Activated CD4-positive, alpha-beta T cell treated with anti-CD3 and anti-CD28 coated beads for 24 hours (primary cell): ENCODE measurements at places on chromosomes 16 and 17.

GRCh38 chr16:75379911-75380847 is 53.1 kb downstream of the CFDP1 start:
- no peak for DNase-seq

DNA sequence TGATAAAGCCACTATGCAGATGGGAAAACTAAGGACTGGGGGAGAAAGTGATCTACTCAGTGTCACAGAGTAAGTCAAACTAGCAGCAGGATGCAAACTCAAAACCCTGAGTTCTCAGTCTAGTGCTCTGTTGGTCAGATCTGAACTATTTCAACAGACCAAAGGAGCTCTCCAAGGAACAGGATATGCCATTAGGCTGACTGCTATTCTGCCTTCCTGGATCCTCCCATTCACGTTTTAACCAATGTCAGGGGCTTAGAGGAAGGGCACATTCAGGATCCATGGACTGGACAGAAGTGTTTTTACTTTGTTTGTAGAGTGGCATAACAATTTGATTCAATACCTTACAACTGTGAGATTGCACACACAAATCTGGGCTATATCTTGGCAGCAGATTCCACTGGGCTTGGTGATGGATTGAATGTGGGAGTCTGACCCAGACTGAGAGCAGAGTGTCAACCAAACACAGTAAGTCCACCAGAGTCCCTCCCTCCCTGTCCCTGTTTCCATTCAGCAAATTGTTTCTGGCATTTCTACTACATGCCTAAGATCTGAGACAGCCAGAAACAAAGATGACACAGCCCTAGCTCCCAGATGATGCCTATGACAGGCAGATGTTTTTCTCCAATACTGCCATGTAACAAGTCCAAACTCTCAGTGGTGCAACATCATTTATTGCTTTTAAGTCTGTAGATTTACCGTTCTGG is 337.8 kb upstream of the CDH5 start:
- DNase-seq, result no peak

GRCh38 chr17:75456039-75456416 is 407 bp upstream of the TMEM94 start:
- no peak for DNase-seq

DNA sequence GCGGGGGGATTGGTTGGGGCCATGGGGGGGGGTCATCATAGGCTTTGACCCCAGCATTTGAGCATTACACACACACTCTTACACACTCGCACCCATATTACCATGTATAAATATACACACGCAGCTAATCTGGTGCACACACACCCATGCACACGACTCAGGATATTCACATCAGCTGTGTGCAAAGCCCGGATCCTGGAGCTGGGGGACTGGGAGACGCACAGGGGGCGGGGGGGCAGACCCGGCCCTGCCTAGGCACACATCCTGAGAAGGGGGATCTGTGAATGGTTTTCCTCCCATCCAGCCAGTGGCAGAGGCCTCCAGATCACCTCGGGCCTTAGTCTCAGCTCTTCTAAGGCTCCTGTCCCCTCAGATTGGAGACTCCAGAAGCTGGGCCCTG is 5.6 kb downstream of the ASGR2 start:
- no peak for DNase-seq

GRCh38 chr17:10089196-10089804 is 109.1 kb downstream of the GAS7 start:
- no peak for DNase-seq

- DNase-seq, result no peak
Measured at GRCh38 chr17:80124351-80124981, 22.5 kb downstream of the EIF4A3 start.

GRCh38 chr16:48499923-48500381 is 110.0 kb downstream of the N4BP1 start:
- DNase-seq, result no peak

DNA sequence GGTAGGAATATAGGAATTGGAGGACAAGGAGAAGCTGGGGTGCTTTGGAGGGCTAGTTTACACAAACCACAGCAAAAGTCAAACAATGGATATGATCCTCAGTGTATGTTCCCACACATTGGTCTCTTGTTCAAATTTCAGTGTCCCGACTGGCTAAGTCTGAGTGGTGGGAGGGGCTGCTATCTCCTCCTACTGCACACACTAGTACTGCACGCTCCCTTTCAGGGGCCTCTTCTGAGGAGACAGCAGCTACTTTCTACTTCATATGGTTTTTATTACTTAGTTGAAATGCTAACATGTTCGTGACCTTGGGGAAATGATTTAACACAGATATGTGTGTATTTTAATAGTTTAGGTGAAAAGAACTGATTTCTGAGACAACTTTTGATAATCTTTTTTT is 18.8 kb upstream of the KRT10 start:
- no peak for DNase-seq

- DNase-seq, result no peak
Measured at GRCh38 chr16:13168091-13168572, 266.7 kb downstream of the SHISA9 start.

- DNase-seq, result no peak
Measured at GRCh38 chr17:36195434-36196130, 976 bp downstream of the CCL3L1 start.

DNA sequence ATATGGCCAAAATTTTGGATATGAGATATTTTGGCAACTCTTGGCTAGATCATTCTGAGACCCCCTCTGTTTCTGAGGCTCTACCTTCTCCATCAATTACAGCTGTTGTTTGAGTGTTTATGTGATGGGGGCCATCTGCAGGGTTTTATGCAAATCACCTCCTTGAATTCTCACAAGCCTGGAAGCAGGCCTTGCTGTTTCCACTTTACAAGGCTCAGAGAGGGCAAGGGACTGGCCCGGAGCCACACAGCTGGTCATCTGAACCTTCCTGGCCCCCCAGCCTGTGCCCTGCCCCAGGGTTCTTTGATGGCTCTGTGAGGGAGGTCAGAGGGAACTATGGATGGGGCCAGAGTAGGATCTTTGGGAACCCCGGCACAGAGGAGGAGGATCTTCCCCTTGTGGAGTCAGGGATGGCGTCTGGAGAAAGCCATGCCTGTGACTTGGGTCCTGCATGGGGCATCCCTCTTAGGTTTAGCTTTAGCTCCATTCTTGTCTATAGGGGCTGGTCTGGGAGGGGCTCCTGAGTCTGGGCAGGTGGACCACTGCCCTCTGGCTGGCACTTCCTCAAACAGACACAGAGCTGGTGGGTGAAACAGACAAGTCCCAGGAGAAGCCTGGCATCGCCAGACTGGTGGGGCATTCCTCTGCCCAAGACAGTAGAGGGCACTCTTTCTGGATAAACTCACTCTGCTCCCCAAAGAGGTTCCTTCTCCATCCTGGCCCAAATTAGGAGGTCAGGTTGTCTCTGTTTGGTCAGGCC is 26.2 kb downstream of the IL21R start:
- no peak for DNase-seq

GRCh38 chr17:81966343-81967243 is 5.6 kb upstream of the NOTUM start:
- DNase-seq, result no peak

DNA sequence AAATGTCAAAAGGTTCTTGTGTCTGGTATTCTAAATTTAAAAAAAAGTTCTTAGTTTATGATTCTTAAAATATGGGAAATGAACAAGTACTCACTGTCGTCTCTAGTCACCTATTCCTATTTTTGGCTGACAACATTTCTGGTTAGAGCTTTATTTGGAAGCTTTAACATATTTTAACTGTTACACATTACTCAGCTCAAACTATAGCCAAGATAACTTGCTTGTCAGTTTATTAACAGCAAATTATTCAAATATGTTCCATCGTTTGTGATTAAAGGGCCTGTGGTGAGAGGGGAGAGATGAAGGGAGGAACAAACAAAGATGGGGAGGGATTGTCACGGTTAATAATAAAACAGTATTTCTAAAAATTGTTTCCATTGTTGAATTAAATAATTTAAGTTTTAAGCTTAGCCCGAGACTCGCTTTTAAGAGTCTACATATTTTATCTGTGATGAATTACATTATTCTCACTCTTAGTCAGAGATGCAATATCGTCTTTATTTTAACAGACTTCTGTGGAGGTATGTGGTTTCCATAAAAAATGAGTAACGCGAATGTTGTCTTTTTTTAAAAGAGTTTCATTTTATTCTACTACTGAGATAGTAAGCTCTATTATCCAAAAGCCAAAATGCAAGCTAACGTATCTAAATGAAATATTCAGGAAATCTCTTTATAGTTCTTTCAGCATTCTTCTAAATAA is 321.9 kb upstream of the PMFBP1 start:
- DNase-seq, result no peak

GRCh38 chr16:55501549-55502322 is 7.1 kb upstream of the LPCAT2 start:
- no peak for DNase-seq

- no peak for DNase-seq
Measured at GRCh38 chr17:7004398-7005253, 7.8 kb upstream of the RNASEK start.

DNA sequence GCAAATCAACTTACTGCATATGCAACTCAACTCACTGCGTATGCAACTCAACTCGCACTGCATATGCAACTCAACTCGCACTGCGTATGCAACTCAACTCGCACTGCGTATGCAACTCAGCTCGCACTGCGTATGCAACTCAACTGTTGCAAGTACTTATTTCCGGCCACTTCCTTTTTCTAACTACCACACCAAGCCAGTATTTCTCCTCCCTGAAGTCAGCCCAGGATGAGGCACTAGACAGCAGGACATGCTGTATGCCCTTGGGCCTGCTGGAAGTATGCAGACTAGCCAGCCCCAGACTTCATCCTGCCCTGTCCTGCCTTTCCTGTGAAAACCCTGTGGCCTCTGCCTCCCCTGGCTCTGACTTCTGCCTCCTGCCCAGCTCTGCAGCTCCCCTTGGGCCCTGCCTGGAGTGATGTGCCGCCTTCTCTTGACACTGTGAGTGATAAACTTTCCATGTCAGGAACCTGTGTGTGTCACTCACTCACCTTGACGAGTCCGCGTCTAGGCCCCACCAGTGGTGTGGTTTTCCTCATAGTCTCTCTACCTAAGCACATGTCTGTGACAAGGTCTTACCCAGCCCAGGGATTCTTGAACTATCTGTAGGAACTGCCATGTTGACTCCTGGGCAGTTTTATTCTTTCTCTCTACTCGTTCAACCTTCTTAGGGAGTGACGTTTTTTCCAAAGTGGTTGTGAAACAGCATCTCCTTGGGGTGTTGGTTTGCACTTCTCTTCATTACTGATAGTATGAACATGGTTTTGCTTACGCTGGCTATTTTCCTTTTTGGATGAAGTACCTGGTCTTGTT is 16.4 kb downstream of the ZNF778 start:
- DNase-seq, result no peak

DNA sequence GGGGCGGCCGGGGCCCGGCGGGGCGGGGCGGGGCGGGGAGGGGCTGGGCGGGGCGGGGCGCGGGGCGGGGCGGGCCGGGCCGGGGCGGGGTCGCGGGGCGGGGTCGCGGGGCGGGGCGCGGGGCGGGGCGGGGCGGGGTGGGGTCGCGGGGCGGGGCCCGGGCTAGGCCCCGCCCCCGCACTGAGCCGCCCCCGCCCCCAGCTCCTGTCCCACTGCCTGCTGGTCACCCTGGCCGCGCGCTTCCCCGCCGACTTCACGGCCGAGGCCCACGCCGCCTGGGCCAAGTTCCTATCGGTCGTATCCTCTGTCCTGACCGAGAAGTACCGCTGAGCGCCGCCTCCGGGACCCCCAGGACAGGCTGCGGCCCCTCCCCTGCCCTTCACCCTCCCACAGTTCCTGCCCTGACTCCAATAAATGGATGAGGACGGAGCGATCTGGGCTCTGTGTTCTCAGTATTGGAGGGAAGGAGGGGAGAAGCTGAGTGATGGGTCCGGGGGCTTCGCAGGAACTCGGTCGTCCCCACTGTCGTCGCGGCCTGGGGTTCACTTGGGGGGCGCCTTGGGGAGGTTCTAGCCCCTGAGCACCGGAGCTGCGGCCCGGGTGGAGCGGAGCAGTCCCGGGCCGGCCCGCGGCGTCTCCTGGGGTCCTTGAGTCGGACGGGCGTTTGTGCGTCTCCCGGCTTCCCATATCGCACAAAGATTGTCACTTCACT is 795 bp upstream of the HBM start:
- DNase-seq, result no peak

GRCh38 chr17:20992987-20993862 is 49.6 kb downstream of the USP22 start:
- peak; percentile 43 for DNase-seq

DNA sequence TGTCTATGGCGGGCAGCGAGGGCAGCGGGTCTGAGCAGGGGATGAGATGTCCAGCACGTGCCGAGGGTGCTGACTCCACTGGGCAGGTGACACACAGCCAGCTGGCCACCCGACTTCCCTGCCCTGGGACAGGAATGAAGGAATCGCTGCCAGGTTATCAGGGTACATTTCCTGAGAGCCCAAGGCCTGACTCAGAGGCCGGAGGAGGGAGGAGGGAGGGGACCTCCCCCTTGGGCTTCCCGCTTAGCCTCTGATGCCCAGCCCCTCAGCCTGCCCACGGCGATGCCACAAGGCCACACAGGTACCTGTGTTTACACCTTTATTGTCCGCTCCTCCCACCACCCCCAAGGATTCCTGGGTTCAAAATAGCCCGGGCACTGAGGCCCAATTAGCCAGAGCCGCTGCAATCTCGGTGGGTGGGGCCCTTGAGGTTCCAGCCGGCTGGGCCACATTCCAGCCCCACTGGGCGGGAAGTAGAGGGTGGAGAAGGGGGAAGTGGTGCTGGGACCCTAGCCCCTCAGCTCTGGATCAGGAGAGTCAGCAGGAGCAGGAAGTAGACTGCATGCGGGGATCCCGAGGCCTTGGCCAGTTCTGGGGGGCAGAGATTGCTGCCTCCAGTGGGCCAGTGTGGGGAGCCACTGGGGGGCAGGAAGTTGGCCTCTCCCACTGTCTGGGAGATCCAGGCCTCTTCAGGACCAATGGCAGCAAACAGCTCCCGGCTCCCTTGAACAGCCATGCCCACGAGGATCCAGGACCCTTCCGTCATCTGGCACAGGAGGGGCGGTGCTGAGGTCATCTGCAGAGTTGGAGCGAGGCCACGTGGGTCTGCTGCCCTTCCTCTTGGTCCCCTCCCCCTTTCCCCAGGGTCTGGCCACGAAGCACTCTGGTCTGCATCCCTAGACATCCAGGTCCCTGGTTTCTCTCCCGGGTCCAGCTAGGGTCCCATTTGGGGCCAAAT is 3.4 kb upstream of the PRSS8 start:
- no peak for DNase-seq

DNA sequence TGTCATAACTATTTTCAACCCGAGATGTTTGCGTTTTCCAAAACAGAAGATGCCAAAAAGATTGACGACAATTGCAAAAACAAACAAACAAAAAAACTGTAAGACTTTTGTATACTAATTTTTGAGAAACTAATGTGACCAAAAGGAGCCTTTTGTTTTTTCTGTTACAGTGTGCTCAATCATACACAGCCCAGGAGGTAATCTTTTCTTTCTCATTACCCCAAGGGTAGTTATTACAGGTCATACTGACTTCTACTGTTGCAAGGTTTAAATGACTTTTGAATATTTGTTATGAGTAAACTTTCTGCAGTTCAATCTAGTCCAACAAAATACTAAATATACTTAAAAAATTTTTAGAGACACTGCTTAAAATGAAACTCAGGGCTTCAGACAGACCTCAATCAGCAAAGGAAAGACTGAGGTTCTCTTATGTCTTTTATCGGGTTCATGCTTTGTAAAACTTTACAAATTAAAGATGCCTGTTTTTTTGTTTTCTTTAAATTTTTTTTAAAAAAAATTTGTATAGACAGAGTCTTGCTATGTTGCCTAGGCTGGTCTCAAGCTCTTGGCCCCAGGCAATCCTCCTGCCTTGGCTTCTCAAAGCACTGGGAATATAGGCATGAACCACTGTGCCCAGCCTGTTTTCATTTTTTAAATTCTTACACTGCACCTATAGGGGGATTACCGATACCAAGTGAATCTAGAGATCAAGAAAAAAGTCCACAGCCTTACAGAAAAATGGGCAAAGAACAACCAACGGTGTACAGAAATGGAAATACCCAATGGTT is 47.6 kb downstream of the SPOP start:
- no peak for DNase-seq
